ENCODE measurements at places on chromosomes 16 and 17.

DNA sequence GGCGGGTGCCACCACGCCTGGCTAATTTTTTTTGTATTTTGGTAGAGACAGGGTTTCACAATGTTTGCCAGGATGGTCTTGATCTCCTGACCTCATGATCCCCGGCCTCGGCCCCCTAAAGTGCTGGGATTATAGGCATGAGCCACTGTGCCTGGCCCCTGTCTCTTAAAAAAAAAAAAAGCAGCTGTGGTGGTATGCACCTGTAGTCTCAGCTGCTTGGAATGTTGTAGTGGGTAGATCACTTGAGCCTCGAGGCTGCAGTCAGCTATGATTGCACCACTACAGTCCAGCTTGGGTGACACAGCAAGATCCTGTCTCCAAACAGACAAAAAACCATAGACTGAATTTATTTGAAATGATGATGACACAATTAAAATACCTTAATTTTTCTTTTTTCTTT, 24.3 kb downstream of the CDK12 start:
- peak; percentile 71 for DNase-seq

DNA sequence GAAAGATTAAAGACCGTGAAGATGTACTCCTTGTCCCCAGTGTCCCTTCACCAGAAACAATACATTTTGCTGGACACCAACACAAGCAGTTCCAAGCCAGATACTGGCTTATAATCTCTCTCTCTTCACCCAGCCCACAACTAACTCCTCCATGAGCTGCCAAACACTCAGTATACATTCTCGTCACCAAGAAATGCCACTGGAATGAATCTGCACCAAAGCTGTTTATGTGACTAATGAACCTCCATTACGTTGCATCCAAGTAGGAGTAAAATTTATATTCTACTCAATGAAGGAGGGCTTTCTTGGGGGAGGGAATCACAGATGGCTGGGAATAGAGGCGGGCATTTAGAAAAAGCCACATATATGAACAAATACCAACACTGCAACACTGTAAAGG, 20.9 kb upstream of the SOX9 start:
- no peak for DNase-seq

- peak; percentile 43 for DNase-seq
Observed at GRCh38 chr16:55323637-55324271, at the start of gene IRX6. TSS of gene IRX6 (plus strand) at chr16:55324203. CDS start at chr16:55325092, 889 bp downstream.

GRCh38 chr16:53855511-53855910, 151.6 kb downstream of the FTO start:
- no peak for DNase-seq

DNA sequence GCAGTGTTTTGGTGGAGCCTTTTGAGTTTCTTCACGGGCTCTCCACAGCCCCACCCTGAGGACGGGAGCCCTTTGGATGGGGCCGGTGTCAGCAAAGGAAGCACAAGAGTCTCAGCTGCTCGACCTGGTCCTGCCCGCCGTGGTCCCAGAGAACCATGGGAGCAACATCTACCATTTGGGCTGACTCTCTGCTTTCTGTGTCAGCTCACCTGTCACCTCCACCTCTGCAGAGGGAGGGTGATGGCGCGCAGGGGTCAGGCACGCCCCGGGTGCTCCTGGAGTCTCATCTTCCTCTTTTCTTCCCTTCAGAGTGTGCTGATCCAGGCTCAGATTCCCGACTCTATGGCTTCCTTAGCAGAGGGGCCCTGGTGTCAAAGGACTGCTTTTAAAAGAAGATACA, 171.7 kb downstream of the LAT start:
- DNase-seq, result no peak

DNA sequence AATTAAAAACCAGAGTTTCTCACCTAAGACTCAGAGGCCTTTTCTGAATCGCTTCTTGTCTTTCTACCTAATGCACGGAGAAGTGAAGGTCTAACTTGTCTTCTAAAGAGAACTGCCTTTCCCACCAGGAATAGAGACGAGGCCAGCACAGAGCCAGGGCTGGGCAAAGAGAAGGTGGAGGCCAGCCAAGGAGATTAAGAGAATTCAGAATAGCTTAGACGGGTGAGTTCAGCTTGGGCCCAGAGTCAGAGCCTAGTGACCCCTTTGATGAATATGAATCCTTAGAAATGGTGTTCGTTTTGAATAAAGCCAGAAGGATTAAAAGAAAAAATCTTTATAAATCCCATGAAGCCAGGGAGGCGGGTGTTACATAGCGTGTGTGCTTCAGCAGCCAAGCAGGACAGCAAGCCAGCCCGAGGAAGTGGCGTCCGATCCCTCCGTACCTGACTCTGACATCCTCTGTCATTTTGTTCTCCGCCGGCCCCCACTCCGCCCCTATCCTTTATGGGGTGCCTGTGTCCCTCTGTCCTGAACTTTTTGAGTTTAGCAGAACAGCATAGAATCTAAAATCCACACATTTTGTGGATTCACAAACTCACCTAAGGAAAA, 7.4 kb downstream of the GSG1L2 start:
- no peak for DNase-seq

- DNase-seq, result no peak
Observed at GRCh38 chr17:38545531-38546225, 60.1 kb downstream of the SRCIN1 start.

- no peak for DNase-seq
Observed at GRCh38 chr17:82320956-82321927, 3.8 kb upstream of the CD7 start.

DNA sequence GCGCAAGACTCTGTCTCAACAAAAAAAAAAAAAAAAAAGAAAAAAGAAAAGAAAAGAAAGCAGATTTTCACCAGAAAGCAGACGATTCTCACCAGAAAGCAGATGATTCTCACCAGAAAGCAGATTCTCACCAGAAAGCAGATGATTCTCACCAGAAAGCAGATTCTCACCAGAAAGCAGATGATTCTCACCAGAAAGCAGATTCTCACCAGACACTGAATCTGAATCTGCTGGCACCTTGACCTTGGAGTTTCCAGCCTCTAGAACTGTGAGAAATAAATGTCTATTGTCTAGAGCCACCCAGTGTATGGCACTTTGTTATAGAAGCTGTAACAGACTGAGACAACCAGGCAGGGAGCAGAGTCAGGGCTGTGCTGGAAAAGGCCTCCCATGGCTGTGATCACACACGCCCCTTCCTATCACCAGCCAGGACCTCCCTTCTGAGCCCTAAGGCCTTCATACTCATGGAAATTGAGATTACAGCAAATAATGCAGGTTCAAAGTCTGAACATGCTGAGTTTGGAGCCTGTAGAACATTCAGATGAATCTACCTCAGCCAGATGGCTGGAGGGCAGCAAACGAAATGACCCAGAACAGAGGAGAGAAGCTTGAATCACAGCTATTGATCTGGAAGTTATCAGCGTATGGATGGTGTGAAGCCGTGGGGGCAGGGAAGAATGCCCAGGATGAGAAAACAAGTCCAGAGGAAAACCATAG, 309.3 kb downstream of the SLC39A11 start:
- no peak for DNase-seq

DNA sequence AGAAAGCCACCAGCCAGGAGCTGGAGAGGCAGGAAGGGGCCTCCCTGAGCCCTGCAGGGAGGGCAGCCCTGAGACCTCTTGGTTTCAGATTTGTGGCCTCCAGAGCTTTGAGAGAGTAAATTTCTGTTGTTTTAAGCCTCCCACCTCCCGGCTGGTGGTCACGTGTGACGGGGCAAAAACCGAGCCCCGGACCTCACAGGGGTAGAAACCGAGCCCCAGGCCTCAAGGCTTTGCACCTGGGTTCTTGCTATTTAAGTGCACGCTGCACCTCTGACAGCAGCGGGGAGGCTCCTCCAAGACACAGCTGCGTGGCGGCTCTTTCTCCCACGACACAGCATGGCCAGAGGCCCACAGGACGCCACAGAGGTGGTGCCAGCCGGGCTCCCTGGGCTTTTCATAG, 17.4 kb upstream of the ZC3H18 start:
- DNase-seq, result no peak

- no peak for DNase-seq
Observed at GRCh38 chr16:74226338-74226954, 70.2 kb upstream of the PSMD7 start.

DNA sequence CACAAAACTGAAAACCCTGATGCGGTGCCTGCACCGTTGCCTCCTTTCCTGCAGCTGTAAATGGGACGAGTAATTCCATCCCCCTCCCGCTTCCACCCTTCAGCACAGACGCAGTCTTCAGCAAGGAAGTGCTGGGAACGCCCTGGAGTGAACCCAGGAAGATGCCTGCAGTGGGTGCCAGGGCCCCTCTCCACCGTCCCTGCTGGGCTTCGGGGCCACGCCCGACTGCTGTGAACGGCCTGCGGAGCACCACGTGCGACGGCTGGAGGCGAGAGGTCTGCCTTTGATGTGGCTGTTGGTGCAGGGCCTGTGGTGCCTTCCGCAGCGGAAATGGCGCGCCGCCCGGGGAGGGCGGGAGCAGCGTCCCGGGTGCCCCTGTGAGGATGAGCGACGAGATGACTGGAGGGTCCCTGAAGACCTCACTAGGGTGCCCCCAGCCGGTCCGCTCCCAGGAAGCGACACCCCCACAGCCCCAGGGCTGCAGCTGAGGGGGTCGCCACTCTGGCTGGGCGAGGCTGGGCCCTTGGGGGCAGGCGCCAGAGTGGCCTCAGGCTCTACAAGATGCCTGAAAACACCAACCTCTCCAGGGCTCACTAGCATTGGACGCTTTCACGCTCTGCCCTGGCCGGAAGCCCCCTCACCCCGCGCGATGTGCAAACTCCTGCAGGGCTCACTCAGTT, 749 bp upstream of the MC1R start:
- peak; percentile 92 for DNase-seq

DNA sequence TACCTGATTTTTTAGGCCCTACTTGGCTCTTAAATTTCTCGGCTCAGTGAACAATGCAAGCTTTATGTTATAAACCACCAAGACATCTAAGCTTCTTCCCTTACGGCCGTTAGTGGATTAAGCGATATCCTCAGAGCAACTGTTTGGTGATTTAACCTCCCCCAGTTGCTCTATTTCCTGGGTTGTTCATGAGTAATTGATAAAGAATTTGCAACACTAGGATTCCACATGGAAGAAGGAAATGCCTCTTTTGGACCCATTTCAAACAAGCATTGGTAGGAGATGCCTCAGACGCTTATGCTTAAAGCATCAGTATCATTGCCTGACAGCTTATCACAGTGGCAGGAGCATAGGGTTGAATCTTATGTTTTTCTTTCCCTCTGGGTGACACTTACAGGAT, 65.3 kb downstream of the RBFOX1 start:
- DNase-seq, result peak; percentile 69

GRCh38 chr17:69057280-69057679, 3.4 kb downstream of the ABCA9 start:
- DNase-seq, result no peak

- DNase-seq, result no peak
Observed at GRCh38 chr16:22278441-22279230, 18.6 kb upstream of the POLR3E start.

All from Caki2 (cell line).